ENCODE measurements at places on chromosomes 3 and 15.

GRCh38 chr3:187798531-187799530, 53.6 kb upstream of the BCL6 start:
- DNase-seq: peak; percentile 55

GRCh38 chr3:40079847-40080240, 229.7 kb upstream of the EIF1B start:
- no peak for DNase-seq

GRCh38 chr3:21446027-21446426, 305.0 kb downstream of the ZNF385D start:
- DNase-seq: no peak

DNA sequence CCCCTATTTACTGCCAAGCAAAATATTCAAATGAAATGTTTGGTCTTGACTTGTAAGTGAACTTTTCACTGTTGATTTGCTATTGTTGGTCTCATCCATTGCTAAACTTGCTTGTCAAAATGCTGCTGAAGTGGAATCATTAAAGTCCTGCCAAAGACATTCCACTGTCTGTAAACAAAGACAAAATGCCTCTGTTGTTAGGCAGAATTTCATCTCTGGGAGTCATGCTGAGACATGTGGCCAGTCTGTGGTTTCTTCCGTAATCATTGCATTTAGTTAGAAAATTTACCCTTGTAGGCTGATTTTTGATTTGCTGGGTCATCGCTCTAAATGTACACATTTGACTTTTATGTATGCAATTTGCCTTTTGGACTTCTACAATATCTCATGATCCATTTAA, 577.7 kb downstream of the MECOM start:
- no peak for DNase-seq

DNA sequence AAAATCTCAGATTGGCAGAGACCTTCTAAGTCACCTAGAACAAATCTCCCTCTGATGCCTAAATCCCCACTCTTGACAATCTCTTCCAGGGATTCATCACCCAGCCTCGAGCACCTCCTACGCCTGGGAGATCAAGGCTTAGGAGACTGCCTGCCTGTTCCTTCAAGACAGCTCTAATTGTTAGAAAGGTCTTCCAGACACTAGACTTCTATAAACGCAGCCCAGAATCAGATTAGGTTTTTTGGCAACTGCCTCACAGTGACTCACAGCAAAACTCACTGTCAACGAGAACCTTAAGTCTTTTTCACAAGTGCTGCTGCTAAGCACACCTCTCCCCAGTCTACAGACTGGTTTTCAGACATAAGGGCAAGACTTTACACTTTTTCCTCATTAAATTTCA, 23.1 kb downstream of the SRGAP3 start:
- no peak for DNase-seq

DNA sequence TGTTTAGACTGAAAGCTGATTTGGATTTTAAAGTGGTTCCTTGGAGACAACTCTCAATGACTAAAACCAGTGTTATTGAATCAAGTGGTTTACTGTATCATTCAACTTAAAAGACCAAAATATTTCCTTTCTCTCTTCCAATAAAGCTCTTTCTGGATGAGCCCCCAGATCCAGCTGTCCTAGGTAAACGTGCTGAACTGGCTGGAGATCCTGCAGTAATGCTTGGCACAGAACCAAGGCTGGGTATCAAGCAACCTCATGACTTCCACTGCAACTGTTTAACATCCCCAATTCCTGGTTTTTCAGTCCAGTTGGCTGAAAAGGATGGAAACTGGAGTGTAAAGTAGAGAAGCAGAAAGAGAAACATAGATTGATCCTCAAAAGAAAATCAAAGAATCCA, 28.9 kb downstream of the SEC22C start:
- DNase-seq: no peak

GRCh38 chr15:65183865-65184159, 1.3 kb downstream of the CLPX start:
- no peak for DNase-seq

GRCh38 chr3:45011756-45012508, 14.2 kb upstream of the CLEC3B start:
- no peak for DNase-seq

DNA sequence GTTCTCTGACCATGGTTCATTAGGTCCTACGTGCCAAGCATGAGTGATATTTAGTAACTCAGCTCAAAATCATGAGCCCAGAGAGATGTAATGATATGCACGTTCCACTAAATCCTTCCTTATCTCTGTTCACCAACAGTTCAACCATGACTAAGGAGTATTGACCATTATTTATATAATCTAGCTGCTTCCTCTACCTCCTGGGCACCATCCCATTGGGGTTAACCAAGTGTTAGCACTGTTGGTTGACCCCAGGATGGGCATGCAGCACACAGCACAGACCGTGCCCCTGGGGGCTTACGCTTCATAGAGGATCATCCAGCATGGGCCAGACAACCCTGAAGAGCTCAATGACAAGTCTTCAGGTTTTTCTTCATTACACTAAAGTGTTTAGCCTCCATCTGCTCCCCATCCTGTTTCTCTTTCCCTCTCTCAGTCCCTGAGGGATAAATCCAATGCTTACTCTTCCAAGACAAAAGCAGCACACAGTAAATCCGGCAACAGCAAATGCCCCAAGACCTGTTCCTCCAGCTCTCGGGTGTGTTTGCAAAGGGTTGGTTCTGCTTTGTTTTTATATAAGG, 10.4 kb downstream of the FAM174B start:
- DNase-seq: no peak

DNA sequence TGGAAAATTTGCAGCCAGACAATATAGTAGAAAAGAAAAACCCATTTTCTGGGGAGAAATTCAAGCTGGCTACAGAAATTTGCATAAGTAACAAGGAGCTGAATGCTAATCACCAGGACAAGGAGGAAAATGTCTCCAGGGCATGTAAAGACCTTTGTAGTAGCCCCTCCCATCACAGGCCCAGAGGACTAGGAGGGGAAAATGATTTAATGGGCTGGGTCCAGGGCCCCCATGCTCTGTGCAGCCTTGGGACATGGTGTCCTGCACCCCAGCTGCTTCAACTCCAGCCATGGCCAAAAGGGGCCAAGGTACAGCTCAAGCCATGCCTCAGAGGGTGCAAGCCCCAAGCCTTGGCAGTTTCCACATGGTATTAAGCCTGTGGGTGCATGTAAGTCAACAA, 197.6 kb upstream of the POU1F1 start:
- no peak for DNase-seq

DNA sequence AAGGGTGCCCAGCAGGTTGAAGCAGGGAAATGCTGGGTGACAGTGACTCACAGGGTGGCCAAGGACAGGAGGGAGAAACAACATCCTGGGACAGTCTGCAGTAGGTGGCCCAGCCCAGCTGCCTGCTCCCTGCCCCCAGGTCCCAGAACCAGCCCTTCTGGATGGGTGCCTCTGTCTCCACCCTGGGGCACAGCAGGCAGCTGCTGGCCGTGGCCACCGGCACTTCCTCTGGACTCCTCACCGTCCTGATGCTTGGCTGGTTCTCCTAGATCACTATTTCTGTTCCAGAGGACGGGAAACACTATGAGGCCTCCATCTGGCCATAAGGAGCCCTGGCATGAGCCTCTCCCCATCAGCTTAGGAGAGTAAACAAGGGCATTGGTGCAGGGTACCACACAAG, 258.9 kb downstream of the XXYLT1 start:
- DNase-seq: no peak

DNA sequence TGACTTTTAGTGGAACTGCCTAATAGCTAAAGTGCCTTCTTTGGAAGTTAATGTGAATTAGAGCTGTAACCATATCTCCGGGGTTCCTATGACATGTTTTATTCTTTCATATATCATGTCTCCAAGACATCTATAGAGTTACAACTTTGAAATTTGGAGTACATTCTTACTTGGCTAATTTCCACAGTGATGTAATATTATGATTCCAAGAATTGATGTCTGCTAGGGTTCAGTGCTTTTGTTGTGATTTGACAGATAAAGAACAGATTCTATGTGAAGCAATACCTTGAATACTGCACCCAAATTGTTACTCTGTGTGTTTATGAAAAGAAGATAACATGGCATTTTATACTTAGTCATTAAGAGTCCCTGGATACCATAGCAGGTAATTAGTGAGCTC, 934.3 kb downstream of the NTRK3 start:
- DNase-seq: no peak

- DNase-seq: no peak
These were observed 312.9 kb downstream of the PDCD6IP start for GRCh38 chr3:34111361-34111760.

- DNase-seq: no peak
These were observed 778.3 kb downstream of the MCTP2 start for GRCh38 chr15:95009635-95010034.

DNA sequence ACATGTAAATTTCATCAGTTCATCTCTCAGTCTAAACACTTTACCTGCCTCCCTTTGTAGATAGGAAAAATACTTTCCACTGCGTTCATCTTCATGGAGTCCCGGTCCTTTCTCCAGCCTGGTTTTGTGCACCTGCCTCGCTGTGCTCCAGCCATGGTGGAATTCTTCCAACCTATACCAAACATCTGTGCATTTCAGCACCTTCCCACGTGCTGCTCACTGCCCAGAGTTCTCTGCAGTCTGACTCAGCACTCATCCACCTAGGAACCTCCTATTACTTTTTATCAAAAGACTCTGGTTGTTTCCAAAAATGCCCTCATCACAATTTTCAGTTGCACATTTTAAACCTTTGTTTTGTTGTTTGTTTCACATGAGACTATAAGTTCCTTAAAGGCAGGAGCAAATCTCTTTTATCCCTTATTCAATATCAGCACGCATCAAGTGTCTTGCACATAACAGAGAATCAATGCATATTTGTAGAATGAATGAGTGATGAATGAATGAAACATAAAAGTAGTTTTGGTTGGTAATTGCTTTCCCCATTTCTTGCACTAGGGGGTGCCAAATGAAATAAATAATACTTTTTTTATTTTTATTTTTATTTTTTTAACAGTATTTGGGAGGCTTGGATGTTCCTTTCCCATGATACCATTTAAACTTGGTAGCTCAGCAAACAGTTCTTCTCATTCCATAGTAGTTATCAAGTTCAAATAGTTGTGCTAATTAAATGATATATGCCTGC, 30.2 kb upstream of the ADAMTS9 start:
- DNase-seq: no peak

GRCh38 chr3:63779227-63779626, 39.9 kb upstream of the C3orf49 start:
- no peak for DNase-seq

DNA sequence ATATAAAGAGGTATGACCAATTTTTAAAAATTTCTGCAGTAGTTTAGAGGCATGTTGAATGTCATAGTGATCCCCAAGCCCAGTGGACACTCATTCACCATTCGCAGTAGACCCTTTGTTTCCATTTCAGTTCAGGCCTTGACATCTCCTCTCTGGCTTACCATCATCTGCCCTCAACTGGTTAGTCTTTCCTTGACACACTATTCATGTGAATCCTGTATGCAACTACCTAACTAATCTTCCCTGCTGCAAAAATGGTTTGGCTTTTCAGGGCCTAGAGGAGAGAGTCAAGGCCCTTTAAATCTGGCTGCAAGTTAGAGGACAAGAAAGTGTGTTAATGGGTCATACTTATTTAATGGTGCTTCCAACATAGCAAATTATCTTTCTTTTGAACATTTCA, 10.9 kb downstream of the APH1B start:
- DNase-seq: no peak

- DNase-seq: peak; percentile 63
These were observed 3.1 kb downstream of the ATP10A start for GRCh38 chr15:25859838-25860645.

DNA sequence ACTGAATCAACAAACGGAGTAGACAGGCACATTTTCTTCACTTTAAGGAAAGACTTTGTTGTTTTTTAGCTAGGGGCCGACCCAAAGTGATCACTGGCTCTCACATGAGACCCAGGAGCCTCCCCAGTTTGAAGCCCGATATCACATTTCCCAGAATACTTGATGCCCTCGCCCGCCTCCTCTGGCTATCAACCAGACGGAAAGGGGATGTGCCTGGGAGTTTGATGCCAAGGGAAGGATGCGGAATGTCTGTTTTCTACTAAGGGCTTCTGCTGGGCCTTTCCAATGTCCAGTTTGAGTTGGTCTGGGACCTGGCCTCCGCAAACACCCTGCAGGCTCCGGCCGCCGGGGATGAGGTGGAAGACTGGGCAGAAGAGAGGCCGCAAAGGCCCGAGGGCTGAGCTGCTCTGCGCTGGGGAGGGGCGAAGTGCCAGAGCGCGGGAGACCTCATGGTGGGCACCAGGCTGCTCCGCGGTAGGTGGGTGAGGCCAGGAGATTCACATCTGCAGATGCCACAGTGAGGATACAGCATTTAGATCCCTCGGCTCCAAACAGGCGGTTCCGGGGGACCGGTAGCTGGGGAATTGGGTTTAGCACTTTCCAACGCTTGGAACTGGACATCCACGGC, 491 bp upstream of the ZNF774 start:
- DNase-seq: no peak

DNA sequence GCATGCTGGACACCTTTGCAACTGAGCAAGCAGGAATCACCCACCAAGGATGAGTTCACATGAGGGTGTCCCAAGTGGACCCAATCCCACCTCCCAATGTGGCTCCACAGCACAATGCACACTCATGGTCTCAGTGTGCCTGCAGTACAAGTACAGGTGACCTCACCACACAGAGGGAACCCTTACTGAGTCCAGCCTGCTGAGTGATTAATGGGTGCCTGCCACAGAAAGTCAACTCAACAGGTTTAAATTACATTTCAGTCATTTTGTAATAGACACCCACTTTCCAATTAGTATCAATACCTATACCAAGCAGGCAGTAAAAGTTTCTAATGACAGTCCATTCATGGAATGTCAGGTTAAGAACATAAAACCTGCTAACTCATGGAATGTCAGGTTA, 59.5 kb downstream of the HERC2 start:
- DNase-seq: no peak

- no peak for DNase-seq
These were observed 125.9 kb upstream of the PLXND1 start for GRCh38 chr3:129732200-129732876.

DNA sequence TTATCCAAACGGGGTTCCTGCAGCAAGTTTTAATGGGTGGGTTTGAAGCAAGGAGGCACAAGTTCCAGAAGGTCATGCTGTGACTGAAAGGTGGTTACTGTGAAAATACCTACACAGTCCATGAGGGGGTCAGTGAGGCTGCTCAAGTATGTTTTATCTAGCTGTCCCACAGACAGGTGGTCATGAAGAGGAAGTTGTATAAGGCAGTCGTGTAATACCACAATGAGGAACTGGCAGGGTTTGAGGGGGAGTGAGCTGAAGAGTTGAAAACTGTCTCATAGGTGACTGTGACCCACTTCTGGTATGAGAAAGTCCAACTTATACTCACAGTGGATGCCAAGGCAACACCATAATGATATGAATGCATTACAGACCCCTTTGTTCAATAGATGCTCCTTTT, 856.8 kb downstream of the OTOL1 start:
- DNase-seq: no peak

DNA sequence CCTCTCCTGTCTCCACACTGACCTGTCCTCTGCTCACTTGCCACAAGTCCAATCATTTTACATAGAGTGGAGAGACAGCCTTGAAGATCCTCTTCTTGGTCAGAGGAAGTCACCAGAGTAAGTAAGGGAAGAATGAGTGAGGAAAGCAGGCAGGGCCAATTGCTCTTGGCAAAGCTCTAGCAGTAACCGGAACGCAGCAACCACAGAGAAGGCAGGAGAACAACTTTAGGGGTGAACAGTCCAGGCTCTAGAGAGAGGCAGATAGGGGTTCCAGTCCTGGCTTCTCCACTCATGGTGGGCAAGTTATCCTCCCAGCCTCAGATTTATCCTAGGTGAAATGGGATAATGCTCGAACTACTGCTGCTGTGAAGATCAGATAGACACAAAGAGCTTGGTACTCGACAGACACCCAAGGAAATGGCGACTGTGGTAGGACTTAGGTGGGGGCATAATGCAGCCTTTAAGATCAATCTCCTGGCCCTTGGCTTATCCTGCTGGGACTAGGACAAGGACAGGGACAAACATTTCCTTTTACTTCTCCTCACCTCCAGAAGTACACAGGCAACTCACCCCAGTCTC, 1.2 kb upstream of the ADAMTSL3 start:
- no peak for DNase-seq

Measured in CD4-positive, alpha-beta T cell treated with Interleukin-6 at 100 ng/mL for 8 hours (primary cell).